ENCODE measurements at places on chromosomes 5 and 9.
A peak's percentile ranks its signal among the peaks of the same experiment; 100 is the strongest.

- DNase-seq, result no peak
These were observed 466.9 kb downstream of the ENC1 start for GRCh38 chr5:74173665-74174064.

DNA sequence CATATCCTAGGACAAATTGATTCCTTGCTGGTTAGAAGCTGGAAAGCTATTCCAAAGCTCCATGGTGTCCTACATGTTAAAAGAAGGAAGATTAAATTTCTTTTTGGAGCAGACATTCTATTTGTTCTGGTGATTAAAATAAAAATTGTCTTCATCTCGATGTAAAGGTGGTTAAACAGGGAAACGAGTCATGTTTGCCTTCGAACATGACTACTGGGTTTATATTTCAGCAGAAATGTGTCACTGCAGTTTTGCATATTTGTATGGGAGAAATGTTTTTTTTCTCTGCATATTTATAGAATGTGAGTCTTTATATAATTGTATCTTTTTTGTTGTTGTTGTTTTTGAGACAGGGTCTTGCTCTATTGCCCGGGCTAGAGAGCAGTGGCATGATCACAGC is 36.4 kb downstream of the ADAMTS12 start:
- no peak for DNase-seq

GRCh38 chr5:112930082-112930344 is 8.0 kb upstream of the REEP5 start:
- peak; percentile 64 for DNase-seq

DNA sequence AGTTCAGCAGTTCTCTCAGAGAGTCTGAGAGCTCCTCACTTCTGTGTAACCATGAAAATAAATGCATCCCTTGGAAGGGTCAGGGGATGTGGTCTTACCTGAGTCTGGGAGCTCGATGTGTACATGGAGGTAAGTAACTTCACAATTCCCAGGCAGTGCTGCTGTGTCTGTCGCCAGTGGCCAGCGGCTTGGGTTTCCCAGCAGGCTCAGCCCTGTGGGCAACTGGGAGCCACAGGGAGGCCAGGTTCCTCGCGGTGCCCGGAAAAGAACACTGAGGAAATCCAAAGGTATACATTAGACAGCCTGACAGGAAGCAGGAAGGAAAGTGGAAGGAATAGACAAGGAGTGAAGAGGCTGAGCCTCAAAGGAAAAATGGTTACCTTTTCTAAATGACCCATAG is 62.2 kb downstream of the OSTF1 start:
- no peak for DNase-seq

DNA sequence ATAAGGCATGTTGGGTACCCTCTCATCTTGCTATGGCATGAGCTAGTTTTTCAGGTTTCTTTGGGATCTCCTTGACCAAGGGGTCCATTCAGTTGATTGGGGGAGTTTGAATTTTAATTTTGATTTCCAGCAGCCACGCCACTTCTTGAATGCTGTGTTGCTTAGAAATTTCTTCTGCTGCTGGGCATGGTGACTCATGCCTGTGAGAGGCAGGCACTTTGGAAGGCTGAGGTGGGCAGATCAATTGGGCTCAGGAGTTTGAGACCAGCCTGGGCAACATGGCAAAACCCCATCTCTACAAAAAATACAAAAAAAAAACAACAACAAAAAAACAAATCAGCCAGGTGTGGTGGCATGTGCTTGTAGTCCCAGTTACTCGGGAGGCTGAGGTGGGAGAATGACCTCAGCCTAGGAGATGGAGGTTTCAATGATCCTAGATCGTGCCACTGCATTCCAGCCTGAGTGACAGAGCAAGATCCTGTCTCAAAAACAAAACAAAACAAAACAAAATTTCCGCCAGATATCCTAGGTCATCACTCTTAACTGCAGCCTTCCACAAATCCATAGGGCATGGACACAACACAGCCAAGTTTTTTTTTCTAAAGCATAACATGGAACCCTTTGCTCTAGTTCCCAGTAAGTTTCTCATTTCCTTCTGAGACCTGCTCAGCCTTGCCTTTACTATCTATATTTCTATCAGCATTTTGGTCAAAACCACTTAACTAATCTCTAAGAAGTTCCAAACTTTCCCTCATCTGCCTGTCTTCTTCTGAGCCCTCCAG is 17.7 kb downstream of the TMC1 start:
- DNase-seq, result no peak

DNA sequence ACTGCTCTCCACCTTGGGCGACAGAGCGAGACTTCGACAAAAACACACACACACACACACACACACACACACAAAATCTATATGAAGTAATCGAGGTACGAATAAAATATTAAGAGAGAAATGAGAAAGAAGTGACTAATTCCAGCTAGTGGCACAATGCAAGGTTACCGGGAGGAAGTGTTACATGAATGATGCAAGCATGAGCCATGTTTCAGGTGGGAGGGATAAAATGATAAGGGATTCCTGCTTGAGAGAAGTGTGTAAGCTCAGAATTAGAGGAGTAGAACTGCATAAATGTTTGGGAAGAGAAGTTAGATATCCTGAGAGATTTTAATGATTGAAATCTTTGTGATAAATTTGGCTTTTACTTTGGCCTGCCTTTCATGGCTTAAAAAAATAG is 18.8 kb downstream of the HAPLN1 start:
- no peak for DNase-seq

DNA sequence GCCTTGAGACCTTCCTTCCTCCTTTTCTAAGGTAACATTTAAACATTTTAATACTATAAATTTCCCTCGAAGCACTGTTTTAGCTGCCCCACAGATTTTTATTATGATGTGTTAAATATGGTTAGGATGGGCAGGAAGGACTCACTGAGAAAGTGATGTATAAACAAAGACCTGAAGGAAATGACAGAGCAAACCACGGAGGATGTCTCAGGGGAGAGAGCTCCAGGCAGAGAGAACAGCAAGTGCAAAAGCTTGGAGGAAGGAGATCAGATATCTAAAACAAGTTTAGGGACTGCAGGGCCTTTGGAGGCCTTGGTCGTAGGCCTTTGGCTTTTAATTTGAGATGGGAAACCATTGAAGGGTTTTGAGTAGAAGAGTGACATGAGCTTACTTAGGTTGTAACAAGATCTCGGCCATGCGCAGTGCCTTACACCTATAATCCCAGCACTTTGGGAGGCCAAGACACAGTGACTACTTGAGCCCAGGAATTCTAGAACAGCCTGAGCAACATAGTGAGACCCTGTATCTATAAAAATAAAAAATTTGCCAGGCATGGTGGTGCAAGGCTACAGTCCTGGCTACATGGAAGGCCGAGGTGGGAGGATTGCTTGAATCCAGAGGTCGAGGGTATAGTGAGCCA is 35.5 kb upstream of the LRRTM2 start:
- DNase-seq, result peak; percentile 26

GRCh38 chr5:9284781-9285307 is 261.0 kb downstream of the SEMA5A start:
- no peak for DNase-seq

DNA sequence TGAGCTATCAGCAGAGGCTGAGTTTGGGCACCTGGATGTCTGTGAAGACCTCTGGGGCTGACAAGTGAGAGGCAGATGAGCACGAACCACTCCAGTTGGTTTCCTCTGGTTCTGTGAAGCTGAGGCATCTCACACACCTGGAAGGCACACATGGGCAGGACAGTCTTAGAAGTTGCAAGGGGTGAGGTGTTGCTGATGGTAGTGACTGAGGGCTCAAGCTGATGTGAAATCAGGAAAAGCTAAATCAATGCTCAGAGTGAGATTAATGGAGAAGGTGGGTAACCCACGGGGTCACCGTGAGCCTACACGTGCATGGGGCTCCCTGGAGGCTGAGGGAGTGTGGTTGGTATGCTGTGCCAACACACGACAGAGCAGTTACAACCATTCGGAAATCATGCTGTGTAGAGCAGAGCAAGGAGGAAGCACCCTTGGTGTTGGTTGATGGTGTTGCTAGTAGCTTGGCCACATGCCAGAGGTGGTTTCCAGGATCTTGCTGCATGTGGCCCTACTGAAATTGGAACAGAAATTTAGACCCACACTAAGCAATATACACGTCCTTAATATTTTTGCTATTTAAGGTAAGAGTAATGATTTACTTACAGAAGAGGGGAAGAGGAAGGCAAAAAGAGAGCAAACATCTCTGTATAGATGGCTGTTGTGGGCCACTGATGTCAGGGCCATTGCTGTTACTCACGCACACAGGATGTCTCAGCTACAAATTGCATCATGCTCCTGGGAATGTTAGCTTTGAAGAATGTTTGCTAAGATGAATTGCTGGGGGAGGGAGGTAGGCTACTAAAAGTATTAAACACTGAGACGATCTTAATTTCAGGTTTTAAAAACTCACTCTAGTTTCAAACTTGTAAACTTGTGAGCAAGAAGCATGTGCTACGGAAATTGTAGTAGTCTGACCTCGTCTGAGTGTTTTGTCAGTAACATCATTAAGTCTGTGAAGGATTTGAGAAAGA is 170.5 kb downstream of the ARHGEF28 start:
- DNase-seq, result peak; percentile 6

DNA sequence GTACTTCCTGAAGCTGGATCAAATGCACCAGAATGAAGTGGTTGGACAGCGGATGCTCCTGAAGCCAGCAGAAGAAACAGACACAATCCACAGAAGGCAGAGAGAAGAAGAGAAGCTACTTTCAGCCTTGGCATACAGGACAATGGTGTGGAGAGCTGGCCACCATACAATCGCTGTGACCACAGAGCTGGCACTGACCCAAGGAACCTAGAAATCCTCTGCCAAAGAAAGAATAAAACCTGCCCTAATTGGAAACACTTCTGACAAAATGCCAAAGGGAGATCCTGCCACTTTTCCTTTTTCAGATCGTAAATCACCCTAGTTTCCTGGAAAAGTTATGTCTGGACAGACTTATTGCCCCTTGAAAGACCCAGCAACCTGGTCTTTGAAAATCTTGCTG is 77.8 kb downstream of the BAAT start:
- no peak for DNase-seq

DNA sequence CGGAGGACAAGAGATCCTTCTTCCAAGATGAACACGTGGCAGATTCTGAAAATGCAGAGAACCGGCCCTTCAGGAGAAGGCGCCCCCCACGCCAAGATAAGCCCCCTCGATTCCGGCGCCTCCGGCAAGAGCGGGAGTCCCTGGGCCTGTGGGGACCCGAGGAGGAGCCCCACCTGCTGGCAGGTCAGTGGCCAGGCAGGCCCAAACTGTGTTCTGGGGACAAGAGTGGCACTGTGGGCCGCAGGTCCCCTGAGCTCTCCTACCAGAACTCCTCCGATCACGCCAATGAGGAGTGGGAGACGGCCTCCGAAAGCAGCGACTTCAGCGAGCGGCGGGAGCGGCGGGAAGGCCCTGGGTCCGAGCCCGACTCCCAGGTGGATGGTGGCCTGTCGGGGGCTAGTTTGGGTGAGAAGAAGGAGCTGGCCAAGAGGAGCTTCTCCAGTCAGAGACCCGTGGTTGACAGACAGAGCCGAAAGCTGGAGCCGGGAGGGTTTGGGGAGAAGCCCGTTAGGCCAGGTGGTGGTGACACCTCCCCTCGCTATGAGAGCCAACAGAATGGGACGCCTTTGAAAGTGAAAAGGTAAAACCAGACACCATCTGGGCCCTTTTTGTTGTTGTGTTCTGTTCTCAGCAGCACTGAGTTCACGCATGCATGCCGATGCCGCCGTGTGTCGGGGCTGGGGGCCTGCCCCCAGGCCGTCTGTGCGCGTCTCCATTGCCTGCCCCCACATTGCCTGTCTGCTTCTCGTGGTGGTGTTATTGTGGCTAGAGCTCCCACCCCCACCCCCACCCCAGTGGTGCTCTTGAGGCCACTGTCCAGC is 26.6 kb upstream of the POMT1 start:
- no peak for DNase-seq

GRCh38 chr9:78676009-78676408 is 379.1 kb downstream of the PSAT1 start:
- no peak for DNase-seq

DNA sequence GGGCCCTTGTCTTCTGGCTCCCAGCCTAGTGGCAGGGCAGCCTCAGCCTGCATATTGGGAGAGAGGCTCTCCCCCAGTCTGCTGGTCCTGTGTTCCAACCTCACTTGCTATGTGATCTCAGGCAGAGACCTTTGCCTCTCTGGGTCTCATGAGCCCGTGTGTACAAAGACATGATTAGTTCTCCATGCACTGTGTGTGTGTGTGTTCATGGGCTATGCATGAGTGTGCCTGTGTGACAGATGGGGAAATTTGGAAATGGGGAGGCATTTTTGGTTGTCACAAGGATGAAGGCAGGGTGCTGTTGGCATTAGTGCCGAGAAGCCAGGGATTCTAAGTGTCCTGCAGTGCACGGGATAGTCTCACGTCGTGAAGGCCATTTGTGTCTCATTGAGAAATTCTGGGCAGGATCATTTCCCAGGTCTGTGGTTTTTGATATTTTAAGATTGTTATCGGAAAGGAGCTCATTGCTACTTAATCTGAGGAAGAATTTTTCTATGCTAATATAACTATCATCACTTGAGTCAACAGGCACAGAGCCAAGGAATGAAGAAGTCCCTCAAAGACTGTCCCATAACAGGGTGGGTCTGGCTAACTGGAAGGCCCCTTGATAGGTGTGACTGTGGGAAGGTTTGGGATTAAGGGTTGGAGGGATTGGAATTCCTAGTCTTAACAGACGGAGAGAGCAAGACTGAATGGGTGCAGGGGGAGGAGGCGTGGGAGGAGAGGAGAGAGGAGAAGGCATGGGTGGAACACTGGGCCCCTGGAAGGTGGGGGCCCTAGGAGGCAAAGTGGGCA is 168.5 kb downstream of the RGS3 start:
- DNase-seq, result no peak

GRCh38 chr5:81209869-81210493 is 23.1 kb upstream of the CKMT2 start:
- peak; percentile 31 for DNase-seq

DNA sequence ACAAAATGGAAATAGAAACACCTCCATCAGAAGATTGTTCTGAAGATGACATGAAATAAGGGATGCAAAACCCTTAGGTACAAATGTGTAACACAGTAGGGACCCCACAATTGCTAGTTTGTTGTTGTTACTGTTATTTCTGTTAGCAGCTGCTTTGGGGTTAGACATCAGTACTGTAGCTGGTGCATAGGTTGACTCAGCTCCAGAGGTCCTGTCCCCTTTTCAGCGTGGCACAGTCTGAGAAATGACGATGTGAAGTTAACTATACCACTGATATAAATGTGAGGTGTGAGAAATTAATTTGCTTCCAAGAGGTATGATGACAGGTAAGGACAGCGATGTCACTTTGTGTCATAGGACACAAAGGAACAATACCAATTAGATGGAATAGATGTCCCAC is 384.6 kb upstream of the KLF4 start:
- no peak for DNase-seq

- DNase-seq, result no peak
These were observed 80.0 kb downstream of the AK8 start for GRCh38 chr9:132797861-132798659.

DNA sequence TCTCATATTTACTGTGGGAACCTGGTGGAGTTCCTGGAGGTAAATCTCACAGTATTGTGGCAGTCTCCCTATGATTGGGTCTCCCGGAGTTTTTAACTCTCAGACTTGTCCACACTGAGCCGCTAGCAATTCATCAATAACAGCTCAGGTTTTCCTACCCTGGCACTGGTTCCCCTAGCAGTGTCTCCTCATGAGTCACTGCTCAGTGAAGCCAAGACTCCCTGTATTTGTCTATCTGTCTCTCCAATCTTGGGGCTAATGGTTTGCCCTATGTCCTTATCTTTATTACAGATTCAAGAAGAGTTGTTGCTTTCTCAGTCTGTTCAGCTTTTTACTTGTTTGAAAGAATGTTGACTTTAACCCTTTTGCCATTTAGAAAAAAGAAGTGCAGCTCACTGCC is 176.7 kb upstream of the FGF10 start:
- no peak for DNase-seq

Data from activated CD4-positive, alpha-beta T cell treated with anti-CD3 and anti-CD28 coated beads, Interleukin-2, Interleukin-6, amounts not matched to agents 100 ng/mL and 50 ng/mL, durations not matched to agents 16 hours and 8 hours (primary cell).